ELR (cell line): ENCODE measurements at places on chromosomes 6 and 20.

DNA sequence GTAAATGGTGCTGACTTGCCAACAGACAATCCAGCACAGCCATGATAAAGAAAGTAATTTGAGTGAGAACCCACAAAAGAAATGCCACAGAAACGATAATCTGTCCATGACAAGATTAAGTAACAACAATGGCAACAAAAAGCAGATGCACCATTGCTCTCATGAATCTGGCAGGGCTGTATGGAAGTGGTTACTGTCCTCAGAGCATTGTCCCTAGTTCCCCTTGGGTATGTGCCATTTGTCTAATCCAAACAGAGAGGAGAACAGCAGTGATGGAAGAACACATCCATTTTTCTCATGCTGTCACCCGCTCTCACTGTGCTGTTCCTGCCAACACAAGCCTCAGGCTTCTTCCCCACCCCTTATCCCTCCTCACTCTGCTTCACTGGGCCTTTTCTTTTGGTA lies 65.8 kb downstream of the REV3L start:
- no peak for DNase-seq

DNA sequence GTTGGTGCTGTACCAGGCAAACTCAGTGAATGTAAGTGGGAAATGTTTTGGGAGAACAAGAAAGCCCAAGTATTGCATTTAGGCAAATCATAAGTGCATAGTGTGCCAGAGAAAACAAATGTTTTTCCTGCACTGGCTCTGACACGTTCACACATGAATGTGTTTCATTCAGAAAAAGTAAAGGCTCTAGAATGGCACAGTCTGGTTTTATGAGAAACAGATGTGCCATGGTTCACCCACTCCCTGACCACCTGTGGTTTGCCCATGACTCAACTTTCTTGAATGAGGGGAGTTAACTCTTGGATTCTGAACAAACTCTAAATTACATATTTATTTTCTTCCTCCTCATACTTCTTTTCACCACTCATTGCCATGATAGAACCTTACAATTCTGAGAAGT lies 126.9 kb downstream of the KCNQ5 start:
- DNase-seq, result peak; percentile 86

DNA sequence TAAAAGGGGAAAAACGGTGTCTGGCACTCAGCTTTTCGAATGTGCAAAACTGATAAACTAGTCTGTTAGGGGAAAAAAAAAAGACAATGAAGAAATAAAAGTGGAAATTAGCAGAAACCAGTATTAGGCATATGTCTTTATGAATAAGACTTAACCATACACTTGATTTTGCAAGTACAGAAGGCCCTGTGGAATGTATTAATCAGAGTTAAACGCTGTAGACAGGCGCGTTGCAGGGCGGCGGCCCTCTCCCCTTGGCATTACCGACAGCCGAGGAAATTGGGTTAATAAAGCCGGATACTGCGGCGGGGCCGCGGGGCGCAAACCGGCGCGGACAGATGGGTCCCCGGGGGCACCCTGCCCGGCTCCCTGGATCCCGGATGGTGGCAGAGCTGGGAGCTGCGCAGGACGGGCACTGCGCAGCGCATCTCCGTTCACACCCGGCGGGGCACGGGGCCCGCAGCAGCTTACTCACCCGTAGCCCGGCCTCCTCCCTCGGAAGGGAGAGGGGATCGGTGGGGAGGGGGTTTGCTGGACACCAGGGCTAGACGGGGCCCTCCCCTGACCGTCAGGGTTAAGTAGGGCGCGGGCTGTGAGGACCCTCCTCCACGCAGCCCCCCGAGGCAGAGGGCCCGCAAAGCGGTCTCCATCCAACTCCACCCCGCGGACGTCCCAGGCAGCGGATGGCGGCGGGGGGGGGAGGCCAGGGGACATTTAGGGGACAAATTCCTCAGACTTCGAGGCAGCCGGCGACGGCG lies 2.0 kb downstream of the BHLHE23 start:
- DNase-seq, result no peak

GRCh38 chr20:23349338-23350195 lies 1.0 kb upstream of the NXT1 start:
- DNase-seq, result peak; percentile 80

- no peak for DNase-seq
These were observed 134.0 kb downstream of the QRSL1 start for GRCh38 chr6:106763361-106763760.

GRCh38 chr20:47558295-47559066 lies 56.8 kb downstream of the NCOA3 start:
- no peak for DNase-seq

DNA sequence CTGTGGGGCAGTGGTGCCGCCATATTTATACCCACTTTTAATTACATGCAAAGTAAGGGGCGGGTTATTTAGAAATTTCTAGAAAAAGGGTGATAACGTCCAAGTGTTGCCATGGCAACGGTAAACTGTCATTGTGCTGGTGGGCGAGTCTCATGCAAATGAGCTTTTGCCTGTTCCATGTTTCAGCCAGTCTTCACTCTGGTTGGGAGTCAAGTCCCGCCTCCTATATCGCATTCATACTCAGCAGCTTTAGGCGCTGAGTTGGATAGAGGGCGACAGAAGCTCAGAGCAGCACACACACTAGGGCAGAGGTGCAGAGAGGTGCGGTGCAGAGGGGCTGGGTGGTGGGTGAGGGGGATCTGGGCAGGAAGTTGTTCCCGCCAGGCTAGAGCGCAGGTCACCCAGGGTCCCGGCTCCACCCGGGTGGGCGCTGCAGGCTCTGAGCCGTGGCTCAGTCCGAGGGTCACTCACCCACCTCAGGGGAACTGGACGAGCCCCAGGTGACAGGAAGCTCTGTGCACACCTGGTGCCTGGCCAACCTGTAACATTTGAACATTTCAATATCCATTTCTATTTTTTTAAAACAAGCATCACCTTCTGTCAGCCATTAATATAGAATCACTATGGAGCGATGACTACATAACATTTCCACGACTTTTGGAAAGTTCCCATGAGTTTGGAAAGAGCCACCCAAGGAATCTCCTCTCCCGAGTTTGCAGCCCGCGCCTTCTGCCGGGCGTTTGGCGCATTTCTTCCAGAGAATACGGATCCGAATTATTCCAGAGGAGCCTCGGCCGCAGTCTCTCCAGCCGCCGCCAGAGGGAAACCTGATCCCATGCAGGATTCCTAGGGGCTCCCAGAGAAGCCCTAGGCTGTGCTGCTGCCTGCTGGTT lies 89.1 kb upstream of the PHACTR3 start:
- peak; percentile 77 for DNase-seq

- DNase-seq, result peak; percentile 27
These were observed 86.6 kb downstream of the ZFAND3 start for GRCh38 chr6:37906121-37906520.

GRCh38 chr6:163324688-163325389 lies 89.7 kb upstream of the QKI start:
- DNase-seq, result no peak

DNA sequence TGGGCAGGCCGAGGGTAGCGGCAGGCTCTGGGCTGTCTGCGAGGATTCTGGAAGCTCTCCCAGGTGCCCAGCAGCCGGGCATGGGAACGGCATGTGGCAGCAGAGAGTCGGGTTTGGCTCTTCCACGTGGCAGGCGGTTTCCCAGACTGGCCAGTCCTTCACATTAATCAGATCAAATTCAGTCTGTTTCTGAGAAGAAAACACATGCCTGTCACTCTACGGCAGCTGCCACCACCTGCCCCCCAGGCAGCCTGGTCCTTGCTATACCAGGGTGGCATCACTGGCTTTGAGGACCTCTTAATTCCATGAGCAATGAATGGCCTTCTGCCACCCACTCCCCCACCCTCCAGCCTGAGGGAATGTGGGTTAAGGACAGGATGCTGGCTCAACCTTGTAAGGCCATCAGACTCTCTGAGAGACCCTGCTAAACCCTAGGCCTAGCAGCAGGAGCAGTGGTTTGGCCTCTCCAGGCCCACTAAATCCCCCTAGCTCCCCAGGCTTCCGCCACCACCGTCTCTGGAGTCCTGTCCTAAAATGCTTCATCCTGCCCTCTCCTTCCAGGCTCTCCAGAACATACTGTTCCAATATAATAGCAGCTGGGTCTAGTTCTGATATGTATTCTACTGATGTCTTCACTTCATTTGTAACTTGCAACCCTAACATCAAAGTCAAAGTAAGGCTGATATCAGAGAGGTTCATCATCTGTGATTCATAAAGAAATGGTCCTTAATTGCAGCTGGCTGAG lies 47.8 kb downstream of the PLCG1 start:
- DNase-seq, result no peak

GRCh38 chr6:3671382-3671781 lies 80.1 kb downstream of the PXDC1 start:
- no peak for DNase-seq

DNA sequence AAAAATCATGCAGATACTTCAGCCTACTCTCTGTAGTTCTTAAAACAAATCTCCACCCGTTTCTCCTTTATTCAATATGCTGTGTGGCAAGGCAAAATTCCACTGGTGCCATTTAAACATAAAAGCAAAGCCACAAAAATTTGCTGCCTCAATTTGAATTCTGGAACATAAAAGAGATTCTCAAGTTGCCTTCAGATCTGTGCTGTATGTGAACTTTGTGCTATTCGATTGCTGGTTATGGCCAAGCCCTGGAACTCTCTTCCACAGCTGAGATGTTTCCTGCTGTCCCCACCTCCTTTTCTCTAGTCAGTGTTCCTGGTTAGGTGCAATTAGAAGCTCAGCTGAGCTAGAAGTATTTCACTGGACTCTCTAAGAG lies 395.3 kb upstream of the BTBD3 start:
- no peak for DNase-seq

DNA sequence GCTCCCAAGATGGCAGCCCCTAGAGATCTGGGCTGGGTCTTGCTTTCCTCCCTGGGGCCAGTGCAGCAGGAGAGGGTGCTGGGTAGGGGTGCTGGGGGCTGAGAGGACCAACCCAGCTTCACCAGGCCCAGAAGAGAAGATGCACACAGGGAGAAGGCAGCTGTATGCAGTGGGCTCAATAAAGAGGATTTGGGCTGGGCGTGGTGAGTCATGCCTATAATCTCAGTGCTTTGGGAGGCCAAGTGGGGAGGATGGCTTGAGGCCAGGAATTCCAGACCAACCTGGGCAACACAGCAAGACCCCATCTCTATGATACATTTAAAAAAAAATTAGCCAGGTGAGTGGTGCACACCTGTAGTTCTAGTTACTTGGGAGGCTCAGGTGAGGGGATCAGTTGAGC lies 25.7 kb upstream of the EMILIN3 start:
- peak; percentile 16 for DNase-seq

DNA sequence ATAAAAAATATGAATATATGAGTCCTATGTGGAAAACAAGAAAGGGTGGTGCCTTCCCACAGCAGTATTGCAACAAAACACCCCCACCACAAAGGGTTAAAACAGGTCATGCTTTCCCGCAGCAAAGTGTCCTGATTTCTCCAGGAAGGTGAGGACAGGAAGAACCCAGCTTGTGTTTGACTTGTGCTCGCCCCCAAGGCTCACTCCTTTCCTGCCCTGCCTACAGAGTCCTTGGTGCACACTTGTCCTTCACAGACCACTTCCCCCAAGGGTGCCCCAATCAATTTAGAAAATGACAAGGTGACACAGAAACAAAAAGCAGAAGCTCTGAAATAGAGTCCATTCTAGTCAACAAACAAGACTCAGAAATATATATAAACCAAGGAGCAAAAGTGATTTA lies 237.4 kb downstream of the PTPRK start:
- DNase-seq, result no peak

GRCh38 chr20:46713957-46714834 lies 4.7 kb downstream of the SLC2A10 start:
- DNase-seq, result no peak

DNA sequence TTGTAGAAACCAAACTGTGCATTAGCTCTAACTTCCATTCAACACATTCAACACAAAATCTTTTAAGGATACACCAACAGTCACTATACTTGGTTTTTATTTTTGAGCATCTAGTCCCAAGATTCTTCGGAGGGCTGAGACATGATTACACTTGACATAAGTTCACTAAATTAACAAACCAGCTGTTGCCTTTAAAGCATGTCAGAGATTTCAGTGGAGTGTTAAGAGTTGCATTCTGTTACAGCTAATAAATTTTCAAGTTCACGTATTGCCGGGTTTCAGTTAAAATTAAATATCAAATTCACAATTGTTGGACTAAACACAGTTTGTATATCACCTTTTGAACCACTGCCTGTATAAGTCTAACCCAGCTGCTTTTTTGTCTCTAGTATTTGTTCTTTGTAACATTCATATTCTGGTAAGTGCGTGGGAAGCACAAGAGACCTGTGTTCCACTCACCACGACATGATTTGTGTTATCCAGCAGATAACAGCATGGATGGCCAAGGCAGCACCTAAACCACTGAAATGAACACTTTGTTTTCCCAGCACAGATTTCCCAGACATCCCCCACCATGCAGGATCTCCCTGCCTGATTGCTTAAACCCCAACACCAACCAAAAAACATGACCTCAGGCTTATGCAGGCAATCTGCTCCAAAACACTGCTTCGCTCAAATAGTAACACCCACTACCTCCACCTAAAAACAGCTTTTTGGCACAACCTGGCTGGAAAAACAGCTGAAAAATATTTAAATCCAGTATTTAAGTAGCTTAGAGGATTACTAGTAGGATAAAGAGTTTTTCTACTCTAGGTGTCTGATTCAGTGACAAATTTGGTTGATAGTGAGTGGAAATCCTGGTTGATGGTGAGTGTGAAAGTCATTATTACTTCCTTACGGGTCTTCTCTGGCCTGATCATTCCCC lies 286.5 kb upstream of the NT5E start:
- no peak for DNase-seq

DNA sequence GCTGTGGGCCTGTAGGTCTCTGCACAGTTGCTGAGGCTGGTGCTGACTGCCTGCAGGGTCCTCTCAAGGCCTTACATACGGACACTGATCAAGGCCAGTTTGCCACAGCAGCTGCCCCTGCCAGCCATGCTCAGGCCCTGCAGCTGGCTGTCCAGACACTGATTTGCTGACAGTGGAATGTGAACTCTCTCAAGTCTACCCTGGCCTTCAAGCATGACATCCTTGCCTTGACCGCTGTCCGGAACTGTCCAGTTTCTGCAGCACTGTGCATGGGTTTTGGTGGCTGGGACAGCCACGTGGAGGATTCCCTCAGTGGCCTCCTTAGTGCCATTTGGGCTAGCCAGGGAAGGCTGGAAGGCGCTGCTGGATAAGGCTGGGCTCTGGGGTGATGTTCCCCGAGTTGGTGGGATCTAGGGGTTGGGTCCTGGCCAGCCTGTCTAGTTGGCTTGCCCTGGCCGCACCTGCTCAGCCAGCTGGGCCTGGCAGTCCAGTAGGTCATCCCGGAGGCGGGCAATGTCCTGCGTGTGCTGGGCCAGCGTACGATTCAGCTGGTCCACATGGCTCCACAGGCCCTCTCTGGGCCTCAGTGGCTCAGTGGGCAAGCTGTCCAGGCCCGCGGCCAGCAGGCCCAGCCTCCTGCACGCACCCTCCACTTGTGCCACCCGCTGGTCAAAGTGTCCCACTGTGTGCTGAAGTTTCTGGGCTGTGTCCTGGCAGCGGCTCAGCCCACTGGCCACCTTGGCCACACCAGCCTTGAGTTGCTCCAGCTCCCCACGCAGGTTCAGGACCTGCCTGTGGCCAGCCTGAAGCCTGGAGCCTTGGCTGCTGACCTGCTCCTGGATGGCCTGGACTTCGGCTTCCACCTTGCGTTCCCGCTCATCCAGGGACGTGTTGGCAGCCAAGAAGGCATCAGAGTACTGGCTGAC lies 5.5 kb downstream of the EMILIN3 start:
- DNase-seq, result no peak
